ENCODE measurements at places on chromosomes 5 and 9.

DNA sequence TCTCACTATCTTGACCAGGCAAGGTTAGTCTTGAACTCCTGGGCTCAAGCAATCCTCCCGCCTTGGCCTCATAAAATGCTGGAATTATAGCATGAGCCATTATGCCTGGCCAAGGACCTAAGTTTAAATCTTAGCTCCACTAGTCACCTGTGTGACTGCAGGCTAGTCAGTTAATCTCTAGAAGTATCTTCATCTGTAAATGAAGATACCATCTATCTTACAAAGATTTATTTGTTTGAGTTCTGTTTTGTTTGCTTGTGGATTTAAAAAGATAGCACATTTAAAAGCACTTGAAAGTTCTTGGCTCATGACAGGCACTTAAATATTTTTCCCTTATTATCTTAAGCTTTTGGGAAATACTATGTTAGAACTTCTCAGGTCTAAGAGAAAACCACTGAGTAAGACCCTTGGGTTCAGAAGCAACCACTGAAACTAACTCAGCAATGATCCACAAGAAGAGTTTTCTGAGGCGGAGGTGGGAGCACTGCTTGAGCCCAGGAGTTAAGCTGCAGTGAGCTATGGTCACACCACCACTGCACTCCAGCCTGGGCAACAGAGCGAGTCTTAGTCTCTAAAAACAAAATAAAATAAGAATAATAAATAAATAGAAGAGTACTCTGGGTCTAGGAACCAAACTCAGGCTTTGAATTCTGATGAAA, 19.1 kb downstream of the TMEM245 start:
- DNase-seq = no peak

DNA sequence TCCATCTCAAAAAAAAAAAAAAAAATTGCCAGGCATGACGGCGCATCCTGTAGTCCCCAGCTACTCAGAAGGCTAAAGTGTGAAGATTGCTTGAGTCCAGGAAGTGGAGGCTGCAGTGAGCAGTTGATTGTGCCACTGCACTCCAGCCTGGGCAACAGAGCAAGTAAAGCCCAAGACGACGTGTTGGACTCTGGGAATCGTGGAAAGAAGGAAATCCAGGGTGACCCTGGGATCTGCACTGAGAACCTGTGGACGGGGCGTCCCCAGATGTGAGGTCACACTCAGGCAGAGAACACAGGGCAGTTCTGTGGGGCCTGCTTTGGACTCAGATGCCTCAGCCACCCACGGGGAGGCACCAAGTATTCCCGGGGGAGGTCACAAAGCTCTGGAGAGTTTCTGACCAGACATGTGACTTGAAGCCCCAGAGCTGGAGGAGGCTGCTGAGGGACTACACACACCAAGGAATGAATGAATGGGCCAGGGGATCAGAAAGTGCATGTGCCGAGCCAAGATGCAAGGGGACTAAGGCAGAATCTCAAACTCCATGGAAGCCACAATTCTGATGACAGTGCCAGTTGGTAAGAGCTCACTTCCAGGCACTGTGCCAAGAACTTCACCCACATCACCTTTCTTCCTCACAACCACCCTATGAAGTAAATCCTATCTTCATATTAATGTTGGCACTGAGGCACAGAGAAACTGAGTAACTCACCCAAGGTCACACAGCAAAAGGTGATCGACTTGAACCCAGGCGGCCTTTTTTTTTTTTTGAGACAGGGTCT, 12.9 kb downstream of the DYNC2I2 start:
- no peak for DNase-seq

DNA sequence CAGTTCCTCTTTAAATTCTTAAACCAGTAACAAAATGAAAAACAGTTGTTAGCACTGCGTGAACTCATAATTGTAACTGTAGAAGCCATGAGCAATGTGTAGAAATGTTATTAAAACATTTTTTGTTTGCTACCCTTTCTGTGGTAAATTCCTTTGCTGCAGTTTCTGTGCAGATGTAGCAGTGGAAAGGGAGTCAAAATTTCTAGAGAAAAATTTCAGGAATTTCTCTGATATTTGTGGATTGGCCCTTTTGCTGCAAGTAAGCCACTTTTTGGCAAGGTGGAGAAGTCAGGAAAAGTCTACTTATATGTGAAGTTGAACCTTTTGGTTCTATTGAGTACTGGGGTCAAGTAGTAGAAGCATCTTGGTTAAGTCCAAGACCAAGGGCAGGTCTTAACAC, 10.1 kb downstream of the FBXL7 start:
- DNase-seq = no peak

- DNase-seq = no peak
These were observed 84.5 kb upstream of the CTNNA1 start for GRCh38 chr5:138668451-138669380.

DNA sequence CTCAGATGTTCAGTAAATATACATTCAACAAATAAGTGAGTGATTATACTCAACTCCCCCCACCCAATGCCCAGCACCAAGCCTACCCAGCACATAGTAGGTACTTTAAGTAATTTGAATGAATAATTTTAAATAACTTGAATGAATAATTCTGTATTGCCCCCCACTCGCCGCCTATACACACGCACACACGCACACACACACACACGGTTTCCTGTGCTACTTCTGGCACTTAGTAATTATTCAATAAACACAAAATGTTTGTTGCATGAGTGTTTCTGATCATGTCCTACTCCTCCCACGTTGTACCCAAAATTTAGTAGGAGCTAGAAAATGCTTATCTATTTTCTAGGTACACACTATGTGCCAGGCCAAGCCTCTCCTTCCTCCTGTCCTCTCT, 16.2 kb downstream of the PCDH12 start:
- DNase-seq = no peak

DNA sequence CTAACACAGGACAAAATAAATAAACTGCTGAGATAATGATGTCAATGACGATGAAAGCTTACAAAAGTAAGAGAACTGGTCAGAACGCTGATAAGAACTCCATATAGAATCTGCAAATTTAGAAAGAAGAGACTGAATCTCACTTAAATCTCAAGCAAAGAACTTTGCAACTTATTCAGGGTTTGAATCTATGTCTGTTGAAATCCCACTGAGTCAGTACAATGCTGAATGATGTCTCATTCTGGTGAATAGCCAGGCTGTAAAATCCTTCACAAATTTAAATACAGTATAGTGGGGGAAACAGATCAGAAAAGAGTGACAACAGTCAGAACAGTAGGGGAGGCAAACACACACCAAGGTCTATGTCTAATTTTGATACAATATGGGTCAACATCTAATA, 38.9 kb upstream of the NR3C1 start:
- DNase-seq = no peak
